ENCODE measurements at places on chromosomes 13 and 19.

DNA sequence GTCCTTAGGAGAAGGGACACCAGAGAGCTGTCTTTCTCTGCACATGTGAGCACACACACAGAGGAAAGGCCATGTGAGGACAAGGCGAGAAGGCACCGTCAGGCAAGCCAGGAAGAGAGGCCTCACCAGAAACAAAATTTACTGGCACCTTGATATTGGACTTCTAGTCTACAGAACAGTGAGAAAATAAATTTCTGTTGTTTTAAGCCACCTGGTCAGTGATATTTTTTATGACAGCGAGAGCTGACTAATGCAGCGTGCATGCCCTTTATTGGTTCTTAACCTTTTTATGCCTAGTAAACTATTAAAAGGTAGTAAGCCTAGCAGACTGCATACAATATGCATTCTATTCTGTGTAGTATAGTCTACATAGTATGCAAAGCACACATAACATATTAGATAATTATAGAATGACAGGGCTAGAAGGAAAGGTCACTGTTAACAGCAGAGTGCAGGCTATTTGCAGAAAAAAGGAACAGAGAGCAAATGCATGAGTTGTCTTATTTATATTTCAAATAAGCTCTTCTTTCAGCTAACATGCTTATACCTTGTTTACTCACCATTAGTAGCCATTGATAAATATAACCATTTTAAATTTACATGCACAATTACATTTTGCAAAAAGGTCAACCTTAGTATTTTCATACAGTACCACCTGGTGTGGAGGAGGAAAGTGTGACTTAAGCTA lies 25.2 kb upstream of the KATNAL1 start:
- ATAC-seq, result no peak

GRCh38 chr19:13838435-13839129 lies 38.4 kb upstream of the NANOS3 start:
- ATAC-seq, result no peak

DNA sequence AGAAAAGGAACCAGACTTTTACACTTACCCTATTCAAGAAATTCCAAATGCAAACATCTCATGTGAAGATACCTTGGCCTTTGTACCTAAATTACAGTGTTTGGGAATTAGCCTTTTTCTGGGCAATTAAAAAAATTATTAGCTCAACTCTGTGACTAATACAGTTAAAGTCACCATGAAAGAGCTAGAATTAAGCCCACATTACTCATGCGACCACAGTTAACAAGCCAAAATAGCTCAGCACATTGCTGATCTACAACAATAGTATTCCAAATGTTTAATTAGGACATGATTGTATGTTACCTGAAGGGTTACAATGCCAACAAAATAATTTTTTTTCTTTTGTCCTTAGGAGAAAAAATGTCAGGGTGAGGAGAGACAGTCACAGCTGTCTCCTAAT lies 263.6 kb upstream of the GPC6 start:
- ATAC-seq, result no peak

GRCh38 chr19:38655148-38655824 lies 7.8 kb downstream of the ACTN4 start:
- ATAC-seq, result no peak

- no peak for ATAC-seq
Observed at GRCh38 chr13:42925626-42926025, 66.4 kb downstream of the EPSTI1 start.

DNA sequence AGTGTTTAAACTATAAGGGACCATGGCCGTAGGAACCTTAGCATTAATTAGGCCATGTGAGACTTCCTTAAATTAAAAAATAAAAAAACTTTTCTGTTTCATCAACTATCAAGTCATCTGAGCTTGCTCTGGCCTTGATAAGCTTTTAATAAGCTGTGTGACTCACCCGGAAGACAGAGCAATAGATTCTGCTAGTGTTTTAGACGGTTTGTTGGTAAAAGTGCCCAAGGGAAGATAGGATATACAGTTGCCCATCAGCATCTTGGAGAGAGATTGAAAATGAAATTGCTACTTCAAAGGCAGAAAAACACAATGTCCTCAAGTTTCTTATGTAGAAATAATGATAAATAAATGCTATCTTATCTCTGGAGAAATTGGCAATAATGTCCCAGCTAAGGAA lies 31.2 kb upstream of the RCBTB2 start:
- ATAC-seq, result no peak

DNA sequence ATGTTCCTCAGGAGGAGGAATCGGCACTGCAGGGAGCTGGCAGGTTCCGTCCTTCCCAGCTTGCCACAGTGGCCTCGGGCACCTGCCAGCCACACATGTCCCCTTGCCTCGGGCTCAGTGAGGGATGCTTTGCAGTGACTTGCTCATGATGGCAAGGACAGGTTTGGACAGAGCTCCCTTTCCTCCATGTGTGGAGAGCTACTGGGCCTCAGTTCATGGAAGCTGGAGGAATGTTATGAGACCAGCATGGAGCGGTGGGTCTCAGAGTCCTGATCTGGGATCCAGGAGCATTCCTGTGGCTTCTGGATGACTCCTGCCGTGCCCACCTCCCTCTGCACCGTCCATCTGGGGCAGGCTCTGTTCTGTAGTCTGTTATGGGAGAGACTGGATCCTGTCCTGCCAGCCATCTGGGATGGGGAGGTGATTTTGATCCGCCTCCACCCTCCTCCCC lies 59.2 kb downstream of the SIPA1L3 start:
- no peak for ATAC-seq

GRCh38 chr19:4914736-4915501 lies 5.6 kb downstream of the UHRF1 start:
- ATAC-seq, result no peak

GRCh38 chr19:3203805-3204645 lies 18.3 kb downstream of the NCLN start:
- no peak for ATAC-seq

DNA sequence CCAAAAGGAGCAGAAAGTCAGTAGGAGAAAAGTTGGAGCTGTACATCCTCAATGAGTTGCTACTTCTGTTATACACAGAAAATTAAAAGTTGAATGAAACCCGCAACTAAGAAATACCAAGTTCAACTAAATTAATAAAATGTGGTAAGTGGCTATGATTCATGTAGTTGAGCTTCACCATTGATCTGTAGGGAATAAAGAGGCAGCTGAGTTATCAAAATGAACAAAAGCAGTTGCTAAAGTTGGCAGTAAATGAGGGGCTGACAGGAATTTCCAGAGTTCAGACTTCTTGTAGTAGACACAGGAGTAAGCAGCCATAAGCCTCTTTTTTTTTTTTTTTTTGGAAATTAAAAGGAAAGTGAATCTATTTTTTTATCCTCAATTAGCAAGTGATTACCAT lies 234.6 kb downstream of the POSTN start:
- ATAC-seq, result no peak

DNA sequence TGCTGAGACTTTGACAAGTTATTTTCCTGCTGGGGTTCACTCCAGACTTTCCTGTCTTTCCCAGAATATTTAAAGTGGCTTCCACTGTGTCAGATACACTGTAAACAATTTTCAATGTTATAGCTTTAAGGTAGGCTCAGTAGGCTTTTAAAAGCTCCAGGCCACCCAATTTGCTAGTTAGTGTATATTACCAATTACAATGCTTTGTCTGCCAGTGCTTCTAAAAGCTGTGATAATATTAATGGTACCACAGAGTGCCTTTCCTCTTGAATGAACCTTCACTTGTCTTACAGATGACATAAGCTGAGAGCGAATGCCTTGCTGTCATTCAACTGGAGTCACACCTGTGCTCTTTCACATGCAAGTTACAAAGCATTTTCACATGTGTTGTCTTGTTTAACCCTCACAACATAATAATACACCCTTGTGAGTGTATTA lies 239.7 kb upstream of the HTR2A start:
- no peak for ATAC-seq

Data from gastroesophageal sphincter (tissue), 4 donors.